NT2/D1 (cell line): ENCODE measurements at places on chromosomes 11 and 22.

DNA sequence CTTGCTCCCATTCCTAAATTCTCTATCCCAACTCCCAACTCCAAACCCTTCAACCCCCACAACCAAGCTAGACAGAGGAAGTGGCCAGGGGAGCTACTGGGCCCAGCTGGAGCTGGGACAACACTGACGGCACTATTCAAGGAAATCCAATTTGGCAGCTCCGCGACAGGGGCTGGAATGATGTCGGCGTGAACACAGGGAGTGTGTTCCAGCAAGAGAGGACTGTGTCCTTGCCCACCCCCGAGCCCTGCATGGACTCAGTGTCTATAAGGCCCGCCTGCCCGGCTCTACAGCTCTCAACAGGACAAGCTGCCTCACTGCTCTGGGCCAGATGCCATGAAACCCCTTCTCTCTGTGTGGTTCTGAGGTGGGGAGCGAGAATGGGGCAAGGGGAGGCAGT is 11.3 kb downstream of the PCSK7 start:
- no peak for DNase-seq

DNA sequence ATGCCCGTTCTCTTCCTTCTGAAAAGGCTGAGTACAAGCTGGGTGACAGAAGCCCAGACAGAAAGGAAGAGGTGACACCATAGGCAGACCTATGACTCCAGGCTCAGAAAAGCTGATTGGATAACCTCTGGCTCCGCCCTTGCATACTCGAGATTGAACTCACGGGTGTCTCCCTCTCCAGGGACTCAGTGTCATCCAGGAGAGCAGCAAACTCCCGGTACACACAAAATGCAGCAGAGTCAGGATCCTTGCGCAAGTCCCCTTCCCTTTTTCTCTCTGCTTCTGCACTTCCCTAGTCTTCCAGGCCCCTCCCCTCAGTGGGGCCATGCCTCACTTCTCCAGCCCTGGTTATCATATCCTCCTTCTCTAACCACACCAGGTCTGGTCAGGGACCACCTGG is 9.8 kb downstream of the SCN4B start:
- DNase-seq = no peak

- peak; percentile 27 for DNase-seq
These were observed 39.4 kb downstream of the IRAG1 start for GRCh38 chr11:10653946-10654810.

DNA sequence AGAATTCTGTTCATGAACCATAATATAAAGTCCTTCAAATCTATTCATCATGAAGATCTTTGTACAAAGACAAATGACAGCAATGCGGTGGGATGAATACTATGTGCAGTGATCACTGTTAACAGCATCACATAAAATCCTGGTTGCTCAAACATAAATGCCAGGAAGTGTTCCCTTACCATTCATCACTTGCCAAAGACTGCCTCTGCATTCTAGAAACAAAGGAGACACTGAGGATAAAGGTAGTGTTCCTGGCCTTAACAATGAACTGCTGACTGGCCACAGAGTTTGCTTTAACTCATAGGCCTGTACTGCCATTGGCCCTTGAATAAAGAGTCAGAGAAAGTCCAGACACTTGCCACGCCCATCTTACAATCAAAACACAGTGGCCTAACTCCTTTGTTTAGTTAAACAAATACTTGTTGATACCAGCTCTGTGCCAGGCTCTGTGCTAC is 29.5 kb downstream of the C2CD3 start:
- no peak for DNase-seq

DNA sequence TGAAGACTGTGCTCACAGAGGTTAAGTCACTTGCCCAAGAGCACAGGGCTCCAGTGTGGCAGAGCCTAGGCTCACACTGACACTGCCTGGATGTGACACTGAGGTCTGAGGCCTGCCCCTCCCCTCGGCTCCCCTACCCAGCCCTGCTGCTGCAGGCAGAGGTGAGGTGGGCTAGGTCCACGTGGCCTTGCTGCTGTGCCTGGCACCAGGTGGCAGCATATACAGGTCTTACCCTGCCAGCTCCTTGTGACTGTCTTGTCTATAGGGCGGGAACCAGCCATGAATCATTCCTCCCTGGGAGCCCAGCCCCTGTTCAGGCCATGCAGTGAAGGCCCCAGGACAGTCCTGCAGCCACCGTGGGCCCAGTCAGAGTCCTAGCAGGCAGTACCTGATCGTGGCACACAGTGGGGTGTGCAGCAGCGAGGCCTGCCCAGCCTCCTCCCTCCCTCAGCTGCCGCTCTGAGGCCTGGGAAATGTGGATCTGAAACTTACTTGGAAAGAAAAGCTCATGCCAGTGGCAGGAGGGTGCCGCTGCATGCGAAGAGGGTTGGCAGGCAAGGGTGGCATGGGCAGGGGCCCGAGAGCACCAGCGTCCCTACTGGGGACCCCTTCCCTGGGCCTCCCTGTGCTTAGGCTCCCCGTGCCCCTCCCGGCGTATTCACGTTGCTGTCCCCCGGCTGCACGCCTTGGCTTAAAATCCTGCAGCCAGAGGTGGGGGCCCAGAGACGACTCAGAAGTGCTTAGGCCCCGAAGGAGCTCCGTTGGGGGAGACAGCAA is 1.2 kb upstream of the CERK start:
- no peak for DNase-seq

DNA sequence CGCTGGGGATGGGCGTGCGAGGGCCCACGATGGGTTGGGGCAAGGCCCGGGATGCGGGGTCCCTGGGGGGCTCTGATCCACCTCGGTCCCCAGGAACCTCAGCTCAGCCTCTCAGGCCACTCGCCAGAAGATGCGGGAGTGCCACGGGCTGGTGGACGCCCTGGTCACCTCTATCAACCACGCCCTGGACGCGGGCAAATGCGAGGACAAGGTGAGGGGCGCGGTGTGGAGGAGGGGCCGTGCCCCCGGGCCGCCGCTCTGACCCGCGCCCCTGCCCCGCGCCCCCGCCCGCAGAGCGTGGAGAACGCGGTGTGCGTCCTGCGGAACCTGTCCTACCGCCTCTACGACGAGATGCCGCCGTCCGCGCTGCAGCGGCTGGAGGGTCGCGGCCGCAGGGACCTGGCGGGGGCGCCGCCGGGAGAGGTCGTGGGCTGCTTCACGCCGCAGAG is 6.3 kb downstream of the PKP3 start:
- DNase-seq = no peak

DNA sequence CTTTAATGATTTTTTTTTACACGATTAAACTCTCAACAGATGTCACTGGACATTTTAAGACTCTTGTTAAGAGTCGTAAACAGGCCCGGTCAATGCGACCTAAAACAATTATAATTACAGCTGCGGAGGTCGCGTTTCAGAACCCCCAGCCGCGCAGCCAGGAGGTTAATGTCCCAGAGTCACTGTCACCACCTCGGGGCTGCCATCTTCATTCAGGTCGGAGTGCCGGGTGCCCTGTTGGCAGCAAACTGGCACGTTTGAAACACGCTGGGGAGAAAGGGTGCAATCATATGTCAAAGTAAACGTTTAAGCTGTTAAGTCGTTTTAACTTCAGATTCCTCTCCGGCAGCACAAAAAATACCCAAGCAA is 711 bp upstream of the PHF21B start:
- no peak for DNase-seq

DNA sequence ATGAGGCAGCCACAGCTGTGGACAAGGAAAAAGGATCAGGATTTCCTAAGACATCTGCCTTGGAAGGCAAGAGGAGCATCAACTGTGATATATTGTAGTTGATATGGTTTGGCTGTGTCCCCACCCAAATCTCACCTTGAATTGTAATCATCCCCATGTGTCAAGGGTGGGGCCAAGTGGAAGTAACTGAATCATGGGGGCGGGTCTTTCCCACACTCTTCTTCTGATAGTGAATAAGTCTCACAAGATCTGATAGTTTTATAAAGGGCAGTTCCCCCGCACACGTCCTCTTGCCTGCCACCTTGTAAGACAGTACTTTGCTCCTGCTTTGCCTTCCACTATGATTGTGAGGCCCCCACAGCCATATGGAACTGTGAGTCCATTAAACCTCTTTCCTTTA is 10.2 kb downstream of the RIC8A start:
- DNase-seq = no peak

DNA sequence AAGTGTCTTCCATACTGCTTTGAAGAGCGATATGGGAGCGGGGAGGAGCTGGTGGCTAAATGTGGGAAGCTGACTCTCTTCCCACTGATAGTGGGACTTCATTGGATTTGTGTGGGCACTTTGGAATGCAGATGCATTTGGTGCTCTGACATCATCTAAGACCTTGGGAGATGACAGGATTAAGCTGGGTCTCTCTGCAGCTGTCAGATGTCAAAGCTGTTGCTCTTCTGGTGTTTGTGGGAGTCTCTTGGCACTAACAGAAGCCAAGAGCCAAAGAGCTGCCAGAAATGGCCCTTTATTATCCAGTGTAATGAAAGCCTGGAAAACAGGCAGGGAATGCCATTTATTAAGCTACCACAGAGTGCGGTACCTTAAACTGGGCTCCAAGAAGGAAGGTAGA is 20.6 kb downstream of the GRAMD1B start:
- DNase-seq = no peak

DNA sequence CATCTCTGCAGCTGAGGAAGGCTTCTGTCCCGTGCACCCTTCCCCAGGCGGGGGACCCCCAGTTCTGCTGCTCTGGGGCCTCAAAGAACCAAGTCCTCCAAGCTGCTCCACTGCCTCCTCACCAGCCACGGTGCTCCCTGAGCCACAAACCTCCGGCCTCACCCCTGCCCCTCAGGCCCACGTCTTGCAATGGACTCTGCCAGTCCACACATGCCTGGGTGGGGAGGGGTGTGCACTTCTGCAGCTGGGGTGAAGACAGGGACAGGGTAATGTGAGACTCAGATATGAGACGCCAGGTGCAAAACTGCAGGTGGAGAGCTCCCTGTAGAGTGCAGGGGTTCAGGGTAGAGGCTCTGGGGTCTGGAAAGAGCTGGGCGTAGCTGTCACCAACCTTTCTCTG is 3.2 kb upstream of the PTDSS2 start:
- DNase-seq = no peak

DNA sequence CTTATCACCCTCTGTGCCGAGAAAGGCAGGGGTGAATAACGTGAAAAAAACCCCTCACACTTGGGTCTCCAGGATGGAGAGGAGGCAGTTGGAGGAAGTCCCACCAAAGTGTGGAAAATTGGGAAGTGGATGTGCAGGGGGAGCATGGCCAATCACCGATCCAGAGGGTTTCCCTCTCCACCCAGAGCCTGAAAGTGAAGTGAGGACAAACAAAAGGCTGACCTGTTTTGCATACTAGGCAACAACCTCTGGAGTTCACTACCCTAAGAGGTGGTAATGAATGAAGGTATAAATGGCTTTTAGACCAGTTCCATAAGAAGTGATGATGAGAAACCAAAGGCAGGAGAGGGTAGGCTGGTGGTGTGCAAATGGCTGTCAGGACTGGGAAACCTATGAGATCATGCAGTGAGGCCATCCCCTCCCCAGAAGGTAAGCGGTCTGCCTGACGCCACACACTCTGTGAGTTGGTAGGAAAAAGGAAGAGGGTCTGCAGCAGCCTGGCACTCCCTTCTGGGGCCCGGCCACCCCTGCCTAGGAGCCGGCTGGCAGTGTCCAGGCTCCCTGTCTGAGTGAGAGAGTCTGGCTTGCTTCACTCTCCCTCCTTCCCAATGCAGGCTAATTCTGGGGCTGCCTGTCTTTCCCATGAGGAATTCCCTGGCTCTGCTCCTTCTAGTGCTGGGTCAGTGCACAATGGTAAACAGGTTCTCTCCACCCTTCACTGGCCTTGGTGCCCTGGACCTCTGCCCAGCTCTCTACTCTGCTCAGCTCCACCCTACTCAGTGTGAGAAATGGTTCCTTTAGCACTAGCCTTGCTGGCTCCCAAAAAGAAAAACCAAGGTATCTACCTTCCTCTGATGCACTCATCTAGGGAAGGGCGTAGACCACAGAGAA is 15.6 kb downstream of the TBC1D10A start:
- DNase-seq = no peak

- DNase-seq = no peak
These were observed 1166.2 kb downstream of the TBC1D22A start for GRCh38 chr22:47928631-47929030.

- DNase-seq = no peak
These were observed 186.4 kb upstream of the PITPNB start for GRCh38 chr22:28105413-28105812.

DNA sequence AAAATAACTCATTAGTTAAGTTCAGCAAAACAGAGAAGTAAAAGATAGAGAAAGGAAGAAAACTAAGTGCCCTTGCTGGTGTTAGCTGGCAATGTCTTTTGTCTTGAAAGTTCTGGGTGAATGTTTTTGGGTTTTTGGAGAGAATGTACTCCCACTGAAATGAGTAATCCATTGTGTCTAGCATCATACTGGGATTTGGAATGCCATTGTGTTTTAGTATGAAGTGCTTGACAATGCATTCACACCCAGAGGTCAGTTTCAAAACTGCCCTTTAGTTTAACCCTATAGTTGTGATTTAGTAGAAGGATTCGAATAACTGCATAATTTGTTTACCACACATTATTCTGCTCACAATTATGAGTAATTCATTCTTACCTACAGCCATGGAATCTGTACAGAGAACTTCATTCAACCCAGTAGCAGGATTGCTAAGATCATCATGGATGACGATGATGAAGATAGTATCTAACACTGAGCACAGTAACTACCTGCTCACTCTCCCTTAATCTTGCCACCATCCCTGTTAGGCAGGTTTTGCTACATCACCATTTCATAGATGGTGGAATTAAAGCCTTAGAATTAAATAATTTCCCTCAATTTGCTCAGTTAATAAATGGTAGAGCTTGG is 33.9 kb downstream of the MAML2 start:
- DNase-seq = no peak

DNA sequence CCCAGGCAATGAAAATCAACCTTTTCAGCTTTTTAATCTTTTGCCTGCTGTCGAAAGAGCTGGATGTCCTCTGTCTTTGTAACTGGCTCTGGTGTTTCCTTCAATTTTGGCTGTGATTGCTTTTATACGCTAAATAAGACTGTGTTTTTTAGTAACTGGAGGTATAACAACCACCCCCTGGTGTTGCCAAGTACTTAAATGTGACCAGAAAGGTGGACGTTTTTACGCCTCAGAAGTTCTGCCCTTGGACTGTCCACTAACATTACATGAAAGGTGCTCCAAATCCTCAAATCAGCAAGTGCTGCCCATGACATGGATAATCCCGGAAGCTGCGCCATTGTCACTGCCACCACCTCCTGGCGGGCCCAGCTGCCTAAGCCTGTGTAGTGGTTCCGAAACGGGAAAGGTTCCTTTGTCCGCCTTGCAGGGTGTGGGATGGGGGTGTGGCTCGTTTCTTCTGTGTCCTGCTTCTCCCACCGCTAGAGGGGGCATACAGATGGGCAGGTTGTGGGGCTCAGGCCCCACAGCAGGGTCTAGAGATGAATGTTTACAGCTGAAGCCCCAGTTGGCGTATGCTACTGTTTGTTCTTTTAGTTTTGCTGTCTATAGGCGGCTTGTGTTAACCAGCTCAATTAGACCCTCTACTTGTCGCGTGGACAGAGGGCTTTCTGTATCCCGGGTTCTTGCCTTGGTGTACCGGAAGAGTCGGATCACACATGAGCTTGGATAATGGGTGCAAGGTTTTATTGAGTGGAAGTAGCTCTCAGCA is 82.2 kb upstream of the SEPTIN5 start:
- no peak for DNase-seq

- no peak for DNase-seq
These were observed 23.4 kb upstream of the CLDN5 start for GRCh38 chr22:19547620-19548019.
